ENCODE measurements at places on chromosomes 16 and 17.

DNA sequence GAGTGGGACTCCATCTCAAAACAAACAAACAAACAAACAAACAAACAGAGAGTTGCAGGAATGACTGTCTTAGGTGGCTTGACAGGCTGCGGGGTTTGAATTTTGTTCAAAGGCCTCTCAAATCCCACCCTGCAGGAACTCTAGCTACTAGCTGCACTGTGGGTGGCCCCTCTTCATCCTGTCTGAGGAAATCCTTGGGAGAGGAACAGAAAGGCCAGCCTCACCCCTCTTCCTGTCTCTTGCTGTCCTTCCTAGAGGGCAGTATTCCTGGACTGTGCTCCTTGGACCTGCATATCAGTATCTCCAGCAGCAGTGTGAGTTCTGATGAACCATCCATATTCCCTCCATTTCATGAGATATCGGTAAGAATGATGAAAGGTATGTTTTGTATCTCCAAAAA, 2.0 kb upstream of the CCDC92B start:
- ATAC-seq = no peak

- ATAC-seq = peak; percentile 77
These were observed at the start of gene RND2 for GRCh38 chr17:43024407-43025289. RND2 (plus strand) TSS chr17:43025231; CDS start chr17:43025348, 117 bp downstream.

- no peak for ATAC-seq
These were observed 33.3 kb downstream of the NDEL1 start for GRCh38 chr17:8468980-8469379.

DNA sequence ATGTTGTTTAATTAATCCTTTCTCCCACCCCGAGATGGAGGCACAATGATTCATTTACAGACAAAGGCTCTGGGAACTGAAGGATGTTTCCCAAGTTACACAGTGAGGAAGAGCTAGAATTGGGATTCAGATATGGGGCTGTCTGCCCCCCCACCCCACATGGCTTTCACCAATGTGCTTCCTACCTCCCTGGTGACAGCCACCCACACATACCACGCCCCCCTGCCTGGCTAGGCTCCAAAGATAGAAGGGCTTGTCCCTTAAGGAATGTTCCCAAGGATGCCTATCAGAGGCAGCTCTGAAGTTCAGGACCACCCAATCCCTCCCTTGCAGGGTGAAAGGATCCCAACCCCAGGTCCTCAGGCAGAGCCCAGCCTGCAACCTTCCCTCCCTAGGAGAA, 32.9 kb downstream of the CFAP20 start:
- ATAC-seq = no peak

GRCh38 chr16:324201-324450, 28.4 kb downstream of the AXIN1 start:
- ATAC-seq = no peak

GRCh38 chr17:42979511-42980273, at the start of gene PTGES3L:
PTGES3L (minus strand) TSS chr17:42980080; CDS start chr17:42980053, 27 bp downstream.
- ATAC-seq = peak; percentile 44

GRCh38 chr17:77579682-77580081, 378.8 kb upstream of the TNRC6C start:
- peak; percentile 85 for ATAC-seq

DNA sequence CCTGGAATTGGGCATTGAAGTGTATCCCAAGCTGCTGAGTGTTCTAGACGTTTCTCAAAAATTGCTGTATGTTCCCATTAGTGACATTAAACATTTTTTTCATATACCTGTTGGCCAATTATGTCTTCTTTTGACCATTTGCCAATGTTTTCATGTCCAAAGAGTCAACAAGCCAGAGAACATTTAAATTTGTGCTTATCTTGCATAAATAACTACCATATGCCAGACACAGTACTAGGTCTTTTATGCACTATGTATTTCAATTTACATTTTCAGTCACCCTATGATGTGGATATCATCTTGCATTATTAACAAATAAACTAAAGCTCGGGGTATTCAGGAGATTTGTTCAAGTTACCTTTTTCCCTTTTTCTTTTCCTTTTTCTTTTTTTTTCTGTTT, 632.9 kb upstream of the C16orf82 start:
- no peak for ATAC-seq

DNA sequence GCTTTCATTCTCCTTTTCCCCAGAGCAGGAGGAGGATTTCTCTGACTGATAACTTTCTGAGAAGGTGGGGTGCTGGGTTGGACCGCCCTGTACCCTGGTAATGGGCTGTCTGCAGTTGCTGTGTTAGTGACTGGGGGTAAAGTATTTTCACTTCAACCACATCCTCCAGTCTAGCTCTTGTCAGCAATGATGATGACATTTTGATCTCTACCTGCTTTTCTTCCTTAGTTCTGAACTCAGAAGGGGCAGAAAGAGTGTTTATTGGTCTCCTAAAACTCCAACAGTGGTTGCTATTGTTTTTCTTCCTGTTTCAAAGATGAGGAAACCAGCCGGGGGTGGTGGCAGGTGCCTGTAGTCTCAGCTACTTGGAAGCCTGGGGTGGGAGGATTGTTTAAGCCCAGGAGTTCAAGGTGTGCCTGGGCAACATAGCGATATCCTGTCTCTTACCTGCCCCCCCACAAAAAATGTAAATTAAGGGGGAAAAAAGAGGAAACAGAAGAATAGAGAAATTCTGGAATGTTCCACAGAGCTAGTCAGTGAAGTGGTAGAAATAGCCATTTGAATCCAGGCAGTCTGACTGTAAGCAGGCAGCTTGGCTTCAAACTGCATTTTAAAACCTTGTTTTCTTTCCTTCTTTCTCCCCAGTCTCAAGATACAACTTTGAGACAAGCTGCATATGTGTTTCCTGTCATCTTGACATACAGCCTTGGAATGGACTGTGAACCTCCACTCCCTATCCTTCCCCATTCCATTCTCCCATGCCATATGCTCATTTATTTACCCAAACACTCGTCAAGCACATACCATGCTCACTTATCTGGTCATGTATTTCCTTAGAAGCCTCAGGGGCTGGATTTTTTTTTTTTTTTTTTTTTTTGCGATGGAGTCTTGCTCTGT, 3.3 kb upstream of the N4BP1 start:
- ATAC-seq = peak; percentile 47

GRCh38 chr16:1278477-1278876, 22.6 kb downstream of the TPSD1 start:
- ATAC-seq = no peak

- no peak for ATAC-seq
These were observed 681.4 kb downstream of the CDH11 start for GRCh38 chr16:64440421-64440831.

- no peak for ATAC-seq
These were observed 4.5 kb downstream of the RIPOR1 start for GRCh38 chr16:67533024-67533560.
